NCI-H2107 (cell line): ENCODE measurements at places on chromosomes 5 and 9.

- DNase-seq: no peak
Measured at GRCh38 chr9:70856411-70856810, 265.0 kb downstream of the TRPM3 start.

GRCh38 chr9:87973122-87973521, 1.2 kb downstream of the CDK20 start:
- no peak for DNase-seq

DNA sequence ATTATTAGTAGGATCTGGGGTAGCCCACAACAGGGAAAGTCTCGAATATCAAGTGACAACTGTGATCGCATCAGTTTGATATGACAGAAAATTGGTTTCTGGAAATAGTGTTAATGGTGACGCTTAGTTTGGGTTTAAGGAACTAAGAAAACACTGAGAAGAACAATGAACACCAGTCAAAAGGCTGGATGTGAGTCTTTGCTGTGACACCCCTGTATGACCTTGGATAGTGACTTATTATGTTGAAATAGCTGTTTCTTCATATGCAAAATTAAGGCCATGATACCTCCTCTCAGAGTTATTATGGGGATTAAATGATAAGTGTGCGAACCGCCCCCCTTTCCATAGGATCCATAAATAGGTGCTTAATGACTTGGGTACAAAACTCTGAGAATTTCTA, 926 bp downstream of the DNAJC25 start:
- DNase-seq: no peak

DNA sequence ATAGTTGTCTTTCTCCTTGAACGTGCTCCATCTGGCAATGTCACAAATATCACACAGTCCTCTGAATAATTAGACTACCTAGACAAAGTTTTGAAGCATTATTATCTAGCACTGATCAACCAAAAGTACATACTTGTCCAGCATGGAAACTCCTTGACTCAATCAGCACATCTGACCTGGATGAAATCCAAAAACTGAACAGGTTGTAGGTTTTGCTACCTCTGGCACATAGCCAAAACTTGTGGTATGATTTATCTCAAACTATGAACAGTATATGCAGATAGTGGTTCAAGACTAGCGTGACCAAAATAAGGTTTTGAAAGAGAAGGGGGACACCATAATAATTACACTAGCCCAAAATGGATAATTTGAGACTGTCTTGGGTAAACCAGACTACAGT, 158.1 kb downstream of the ARRDC3 start:
- no peak for DNase-seq

- no peak for DNase-seq
Measured at GRCh38 chr9:34400686-34401602, 24.2 kb upstream of the MYORG start.

DNA sequence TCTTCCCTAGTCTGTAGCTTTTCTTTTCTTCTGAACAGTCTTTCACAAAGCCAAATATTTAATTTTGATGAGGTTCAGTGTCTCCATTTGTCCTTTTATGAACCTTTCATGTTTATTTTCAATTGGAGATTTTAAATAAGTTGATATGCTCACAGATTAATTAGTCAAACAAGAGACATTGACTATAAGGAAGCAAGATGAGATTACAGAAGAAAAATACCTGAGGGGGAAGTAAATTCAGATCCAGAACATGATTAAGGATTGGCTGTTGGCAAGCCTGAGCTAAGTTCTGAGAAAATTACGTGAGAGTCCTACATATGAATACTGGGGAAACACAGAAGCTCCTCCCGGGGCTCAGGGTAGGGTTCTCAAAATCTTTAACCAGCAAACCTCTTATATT, 1039.8 kb upstream of the SEMA6A start:
- DNase-seq: no peak

DNA sequence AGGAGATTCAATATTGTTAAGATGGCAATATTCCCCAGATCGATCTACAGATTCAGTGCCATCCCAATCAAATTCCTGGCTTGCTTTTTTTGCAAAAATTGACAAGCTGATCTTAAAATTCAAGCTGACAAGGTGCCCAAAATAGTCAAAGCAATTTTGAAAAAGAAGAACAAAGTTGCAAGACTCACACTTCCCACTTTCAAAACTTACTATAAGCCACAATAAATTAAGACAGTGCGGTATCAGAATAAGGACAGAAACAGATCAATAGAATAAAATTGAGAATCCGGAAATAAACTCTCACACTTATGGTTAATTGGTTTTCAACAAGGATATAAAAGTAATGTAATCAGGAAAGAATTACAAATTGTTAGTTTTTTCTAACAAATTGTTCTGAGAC, 97.1 kb downstream of the NRG2 start:
- no peak for DNase-seq

DNA sequence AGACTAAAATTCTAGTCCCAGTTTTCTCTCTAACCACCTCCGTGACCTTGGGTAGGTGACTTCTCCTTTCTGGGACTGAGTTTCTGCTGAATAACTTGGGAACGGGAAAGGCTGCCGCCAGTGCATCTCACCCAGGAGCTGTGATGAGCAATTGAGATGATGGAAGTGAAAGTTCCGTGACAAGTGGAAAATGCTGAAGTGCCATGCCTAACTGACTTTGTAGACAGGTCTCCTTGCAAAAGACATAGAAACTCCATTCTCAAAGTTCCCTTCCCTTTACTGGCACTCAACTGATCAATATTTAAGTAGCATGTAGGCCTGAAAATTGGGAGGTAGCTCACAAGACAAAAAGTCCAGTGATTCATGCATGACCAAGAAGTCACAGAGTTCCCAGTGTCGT, 6.3 kb upstream of the ADAM19 start:
- no peak for DNase-seq

- DNase-seq: no peak
Measured at GRCh38 chr9:31321686-31322085, 1062.8 kb upstream of the ACO1 start.

GRCh38 chr5:57176350-57176857, 2.5 kb downstream of the GPBP1 start:
- no peak for DNase-seq

DNA sequence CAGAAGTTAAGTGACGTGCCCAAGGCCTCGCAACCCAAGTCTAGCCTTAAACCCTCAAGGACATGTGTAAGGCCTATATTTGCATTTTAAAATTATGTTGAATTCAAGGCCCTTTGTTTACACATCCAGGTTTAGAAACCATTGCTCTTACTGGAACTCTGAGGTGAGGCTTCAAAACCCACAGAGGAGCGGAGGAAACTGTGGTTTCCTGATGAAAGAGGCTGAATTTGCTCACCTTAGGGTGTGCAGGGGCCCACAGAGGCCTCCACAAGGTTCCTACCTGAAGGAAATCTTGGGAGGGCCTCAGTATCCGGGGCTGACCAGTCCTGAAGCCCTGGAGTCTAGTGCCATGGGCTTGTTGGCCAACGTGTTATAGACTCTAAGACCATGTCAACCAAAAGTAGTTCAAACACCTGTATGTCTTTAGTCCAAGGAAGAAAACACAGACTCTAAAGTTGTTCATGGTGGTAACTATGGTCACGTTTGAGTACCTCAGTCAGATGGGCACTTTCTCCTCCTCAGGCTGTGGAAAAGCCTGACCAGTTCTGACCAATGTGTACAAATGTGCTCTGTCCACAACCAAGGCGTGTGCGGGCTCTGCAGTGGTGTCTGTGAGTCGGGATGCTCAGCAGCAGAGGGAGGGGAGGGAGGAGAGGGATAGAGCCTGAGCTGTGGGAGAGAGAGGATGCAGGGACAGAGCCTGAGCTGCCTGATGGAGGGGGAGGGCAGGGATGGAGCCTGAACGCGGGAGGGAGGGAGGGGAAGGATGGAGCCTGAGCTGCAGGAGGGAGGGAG, 124.6 kb upstream of the ERCC6L2 start:
- DNase-seq: no peak
